ENCODE measurements at places on chromosomes 13 and 19.

- DNase-seq = no peak
These were observed 1.1 kb downstream of the SYT3 start for GRCh38 chr19:50638600-50638999.

- no peak for DNase-seq
These were observed 581.3 kb downstream of the DACH1 start for GRCh38 chr13:71285700-71286099.

GRCh38 chr13:73556128-73556527 is 497.3 kb downstream of the KLF5 start:
- DNase-seq = no peak

DNA sequence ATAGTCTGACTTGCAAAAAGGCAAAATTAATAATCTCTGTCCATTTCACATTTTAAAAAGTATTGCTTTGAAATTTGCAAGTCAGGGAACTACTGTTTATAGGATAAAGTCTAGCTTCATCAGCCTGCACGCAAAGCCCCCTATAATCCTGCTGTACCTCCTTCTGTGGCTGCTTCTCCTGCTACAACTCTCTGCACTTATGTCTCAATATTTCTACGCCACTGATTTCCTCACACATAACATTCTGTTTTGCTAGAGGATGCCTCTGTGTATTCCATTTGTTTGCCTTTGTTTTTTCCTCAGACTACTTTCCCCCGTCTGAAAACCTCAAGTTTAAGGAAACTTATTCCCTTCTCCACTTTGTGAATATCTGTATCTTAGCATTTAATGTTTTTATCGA is 389.9 kb downstream of the RFC3 start:
- DNase-seq = no peak

- no peak for DNase-seq
These were observed 50.5 kb upstream of the SPATA13 start for GRCh38 chr13:24110011-24110410.

- DNase-seq = no peak
These were observed 146.6 kb downstream of the KLF12 start for GRCh38 chr13:73987618-73988017.

- no peak for DNase-seq
These were observed 4.2 kb downstream of the ATP4A start for GRCh38 chr19:35559281-35559659.
